ENCODE measurements at places on chromosomes 7 and 10.
A peak's percentile ranks its signal among the peaks of the same experiment; 100 is the strongest.

DNA sequence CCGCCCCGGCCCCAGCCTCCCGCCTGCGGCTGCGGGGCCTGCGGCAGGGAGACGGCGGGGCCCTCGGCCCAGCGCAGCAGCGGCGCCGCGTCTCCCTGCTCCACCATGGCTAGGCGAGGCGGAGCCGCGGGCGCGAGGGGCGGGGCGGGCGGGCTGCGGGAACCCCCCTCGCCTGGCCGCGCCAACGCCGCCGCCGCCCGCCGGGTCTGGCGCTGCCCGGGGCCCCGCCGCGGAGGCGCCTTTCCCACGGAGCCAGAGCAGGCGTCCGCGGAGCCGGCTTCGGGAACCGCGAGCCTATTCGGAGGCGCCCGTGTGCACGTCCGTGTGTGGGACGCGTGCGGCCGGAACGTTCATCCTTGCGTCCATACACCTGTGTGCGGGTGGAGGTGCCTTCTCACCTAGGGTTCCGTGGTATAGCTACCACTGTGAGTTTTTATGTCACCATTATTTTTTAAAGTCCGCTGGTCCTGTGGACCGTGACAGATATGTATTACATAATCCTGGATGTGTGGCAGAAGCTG is at the start of gene DENND11:
Gene DENND11, minus strand, starts transcription at position 120 of the 521 bp plus-strand sequence. Its CDS starts 13 bp downstream, at position 107.
- peak; percentile 43 for DNase-seq

DNA sequence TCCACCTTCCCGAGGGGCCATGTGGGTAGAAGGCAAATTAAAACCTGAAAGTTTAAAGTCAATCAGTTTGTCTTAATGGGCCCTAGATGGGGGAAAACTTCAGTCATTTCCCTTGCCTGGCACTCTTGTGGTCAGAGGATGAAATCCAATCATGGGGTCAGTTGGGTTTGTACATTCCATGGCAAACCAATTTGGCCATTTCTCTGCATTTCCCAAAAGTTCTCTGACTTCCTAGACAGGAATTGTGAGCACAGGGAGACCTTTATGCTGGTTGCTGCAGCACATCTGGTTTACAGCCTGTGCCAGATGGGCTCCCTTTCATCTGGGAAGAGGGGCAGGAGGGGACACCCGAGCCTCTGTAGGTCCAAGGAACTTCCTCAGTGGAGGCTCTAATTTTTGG is 113.0 kb downstream of the CYP26A1 start:
- no peak for DNase-seq

- DNase-seq: no peak
These were observed 50.1 kb upstream of the LMTK2 start for GRCh38 chr7:98056580-98056979.

GRCh38 chr10:60390224-60390626 is 550 bp upstream of the ANK3 start:
- no peak for DNase-seq

- no peak for DNase-seq
These were observed 75.4 kb downstream of the ATXN7L1 start for GRCh38 chr7:105800849-105801534.

- no peak for DNase-seq
These were observed 161.9 kb downstream of the CELF2 start for GRCh38 chr10:11179516-11180105.

- DNase-seq: no peak
These were observed 44.1 kb upstream of the LBX1 start for GRCh38 chr10:101273330-101273729.

DNA sequence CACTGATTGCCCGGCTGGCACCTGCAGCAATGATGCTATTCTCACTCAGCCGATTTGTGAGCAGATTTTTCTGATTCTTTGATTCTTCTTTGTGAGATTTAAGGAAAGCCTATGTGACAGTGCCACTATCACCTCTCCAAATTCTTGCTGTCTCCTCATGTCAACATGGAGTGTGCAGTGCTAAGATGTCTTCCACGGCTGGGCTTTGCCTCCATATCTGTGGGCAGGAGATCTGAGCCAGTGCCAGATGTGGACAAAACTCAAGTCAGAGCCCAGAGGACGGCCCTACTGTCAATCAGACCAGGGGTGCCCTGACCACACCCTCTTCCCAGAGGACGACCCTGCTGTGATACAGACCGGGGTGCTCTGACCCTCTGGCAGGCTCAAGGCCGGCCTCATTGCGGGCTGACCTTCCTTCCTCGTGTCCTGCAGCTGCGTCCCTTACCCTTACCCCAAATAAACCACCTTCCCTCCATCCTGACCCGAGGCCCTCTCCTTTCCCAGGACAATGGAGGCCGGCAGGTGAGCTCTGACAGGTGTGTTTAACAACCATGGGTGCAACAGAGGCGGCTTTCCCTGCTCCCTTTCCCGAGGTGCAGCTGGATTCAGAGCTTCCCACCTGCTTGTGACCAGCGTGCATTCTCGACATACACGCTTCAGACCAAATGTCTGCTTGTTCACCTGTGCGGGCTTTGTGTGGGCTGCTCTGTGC is 221.4 kb downstream of the ADARB2 start:
- DNase-seq: no peak

DNA sequence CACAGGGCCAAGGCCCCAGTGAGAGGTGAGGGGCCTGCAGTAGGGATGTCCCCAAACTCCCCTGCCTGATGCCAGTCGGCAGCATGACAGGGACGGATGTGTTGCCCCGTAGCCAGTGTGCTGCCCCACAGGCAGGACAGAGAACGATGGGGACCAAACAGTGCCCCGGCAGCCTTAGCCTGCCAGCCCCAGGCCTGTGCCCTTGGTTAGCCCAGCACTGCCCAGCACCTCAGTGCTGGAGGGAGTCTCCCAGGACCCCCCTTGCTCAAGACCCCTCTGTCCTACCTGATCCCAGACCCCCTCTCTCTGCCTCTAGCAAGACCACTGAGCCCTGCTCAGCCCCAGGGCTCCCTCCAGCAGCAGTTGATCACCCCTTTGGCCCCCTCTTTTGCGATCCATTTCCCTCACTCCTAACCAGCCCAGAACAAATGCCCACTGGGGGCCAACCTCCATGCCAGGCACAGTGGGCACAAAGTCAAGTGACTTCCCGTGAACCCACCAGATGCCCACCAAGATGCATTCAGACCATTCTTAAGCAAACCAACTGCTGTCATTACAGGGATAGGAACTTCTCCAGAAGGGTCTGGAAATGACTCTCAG is 34.0 kb downstream of the OAT start:
- DNase-seq: no peak

DNA sequence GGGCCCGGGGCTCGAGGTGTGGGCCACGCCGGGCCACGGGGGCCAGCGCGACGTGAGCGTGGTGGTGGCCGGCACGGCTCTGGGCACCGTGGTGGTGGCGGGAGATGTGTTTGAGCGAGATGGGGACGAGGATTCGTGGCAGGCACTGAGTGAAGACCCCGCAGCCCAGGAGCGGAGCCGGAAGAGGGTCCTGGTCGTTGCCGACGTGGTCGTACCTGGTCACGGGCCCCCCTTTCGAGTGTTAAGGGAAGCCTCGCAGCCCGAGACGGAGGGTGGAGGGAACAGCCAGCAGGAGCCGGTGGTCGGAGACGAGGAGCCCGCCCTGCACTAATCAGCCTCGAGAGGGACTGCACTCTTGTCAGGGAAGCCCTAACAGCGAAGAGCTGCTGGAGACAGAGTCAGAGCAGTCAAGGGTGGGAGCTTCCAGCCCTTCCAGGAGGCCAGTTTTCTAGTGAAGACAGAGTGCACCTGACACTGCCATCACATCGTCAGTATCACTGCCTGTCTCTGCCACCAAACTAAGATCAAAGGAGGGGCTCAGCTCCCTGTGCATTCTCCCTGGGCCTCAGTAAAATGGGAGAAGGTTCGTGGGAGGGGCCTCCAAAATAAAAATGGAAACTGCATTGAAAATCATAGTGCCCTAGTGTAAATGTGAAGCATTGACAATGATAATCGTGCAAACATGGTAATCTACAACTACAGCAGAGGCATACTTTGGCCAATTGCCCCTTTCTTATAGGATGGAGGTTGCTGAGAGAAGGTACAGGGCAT is 1.3 kb downstream of the MBLAC1 start:
- no peak for DNase-seq

DNA sequence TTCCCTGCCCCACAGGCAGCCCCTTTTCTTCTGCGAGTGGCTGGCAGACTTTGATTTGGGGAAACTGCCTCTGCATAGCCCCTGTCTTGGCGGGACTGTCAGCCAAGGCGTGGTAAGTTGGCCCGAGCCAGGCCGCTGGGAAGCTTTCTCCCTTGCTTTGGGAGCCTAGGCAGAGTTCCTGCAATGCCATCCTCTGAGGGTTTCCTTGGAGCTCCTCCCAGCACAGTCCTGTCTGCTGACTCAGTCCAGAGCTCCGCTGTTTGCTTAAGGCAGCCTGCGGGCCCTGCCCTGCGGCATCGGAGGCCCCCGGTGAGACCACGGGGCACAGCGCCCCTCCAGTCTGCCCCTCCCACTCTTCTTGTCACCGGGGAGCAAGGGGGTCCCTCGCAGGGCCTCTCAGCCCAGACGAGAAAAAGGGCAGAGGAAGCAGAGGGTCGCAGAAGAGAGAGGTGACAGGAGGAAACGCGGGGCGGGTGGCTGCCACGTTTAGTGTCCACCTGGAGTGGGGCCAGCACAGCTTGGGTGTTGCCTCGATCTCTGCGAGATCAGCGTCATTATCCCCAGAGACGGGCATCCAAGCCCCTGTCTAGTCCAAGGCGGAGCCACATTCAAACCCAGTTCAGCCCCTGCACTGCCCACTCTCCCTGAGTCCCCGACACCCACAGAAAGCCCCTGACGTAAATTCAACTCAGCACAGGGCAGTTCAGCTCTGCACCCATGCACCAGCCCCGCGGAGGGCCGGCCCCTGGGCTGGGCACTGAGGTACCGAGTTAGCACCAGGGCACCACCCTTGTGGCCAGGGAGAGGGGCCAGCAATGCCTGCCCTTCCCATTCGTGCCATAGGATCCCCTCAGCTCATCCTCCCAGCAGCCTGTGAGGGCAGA is 59.0 kb upstream of the CHST15 start:
- DNase-seq: no peak

- DNase-seq: no peak
These were observed 131.4 kb upstream of the MDFIC start for GRCh38 chr7:114790521-114790920.

GRCh38 chr7:2719007-2719406 is 31.0 kb downstream of the AMZ1 start:
- peak; percentile 58 for DNase-seq

DNA sequence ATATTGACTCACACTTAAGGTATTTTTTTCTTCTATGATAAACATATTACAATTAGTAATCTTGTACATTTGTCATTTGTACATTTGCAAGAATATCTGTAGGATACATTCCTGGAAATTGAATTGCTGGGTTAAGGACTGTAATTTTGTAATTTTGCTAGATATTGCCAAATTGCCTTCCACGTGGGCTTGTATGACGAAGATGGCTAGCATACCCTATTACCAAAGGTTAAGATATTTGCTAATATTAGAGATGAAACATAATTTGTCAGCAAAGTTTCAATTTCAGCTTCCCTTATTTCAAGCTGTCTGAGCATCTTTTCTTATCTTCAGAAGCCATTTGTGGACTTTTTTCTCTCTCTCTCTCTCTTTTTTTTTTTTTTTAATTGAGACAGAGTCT is 1.0 kb upstream of the LYZL2 start:
- no peak for DNase-seq

GRCh38 chr7:39855325-39855674 is 94.8 kb upstream of the CDK13 start:
- DNase-seq: no peak

GRCh38 chr7:117716707-117717299 is 156.4 kb downstream of the CTTNBP2 start:
- no peak for DNase-seq

DNA sequence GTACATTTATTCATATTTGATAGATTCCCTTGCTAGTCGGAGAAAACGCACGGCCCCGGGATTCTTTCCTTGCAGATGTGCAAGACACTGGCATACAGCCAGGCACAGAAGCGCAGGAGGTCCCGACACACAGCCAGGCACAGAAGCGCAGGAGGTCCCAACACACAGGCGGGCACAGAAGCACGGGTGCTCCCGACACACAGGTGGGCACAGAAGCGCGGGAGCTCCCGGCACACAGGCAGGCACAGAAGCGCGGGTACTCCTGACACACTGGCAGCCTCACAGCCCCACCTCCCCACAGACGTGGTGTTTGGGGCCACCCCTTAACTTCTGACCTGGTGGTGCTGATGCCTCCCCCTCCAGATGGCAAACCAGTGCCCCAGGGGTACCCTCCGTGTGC is 237.3 kb downstream of the ZMYND11 start:
- no peak for DNase-seq

GRCh38 chr7:150620617-150621371 is 11.4 kb downstream of the GIMAP6 start:
- DNase-seq: no peak

GRCh38 chr10:37495415-37495814 is 362.0 kb downstream of the ZNF248 start:
- DNase-seq: no peak

DNA sequence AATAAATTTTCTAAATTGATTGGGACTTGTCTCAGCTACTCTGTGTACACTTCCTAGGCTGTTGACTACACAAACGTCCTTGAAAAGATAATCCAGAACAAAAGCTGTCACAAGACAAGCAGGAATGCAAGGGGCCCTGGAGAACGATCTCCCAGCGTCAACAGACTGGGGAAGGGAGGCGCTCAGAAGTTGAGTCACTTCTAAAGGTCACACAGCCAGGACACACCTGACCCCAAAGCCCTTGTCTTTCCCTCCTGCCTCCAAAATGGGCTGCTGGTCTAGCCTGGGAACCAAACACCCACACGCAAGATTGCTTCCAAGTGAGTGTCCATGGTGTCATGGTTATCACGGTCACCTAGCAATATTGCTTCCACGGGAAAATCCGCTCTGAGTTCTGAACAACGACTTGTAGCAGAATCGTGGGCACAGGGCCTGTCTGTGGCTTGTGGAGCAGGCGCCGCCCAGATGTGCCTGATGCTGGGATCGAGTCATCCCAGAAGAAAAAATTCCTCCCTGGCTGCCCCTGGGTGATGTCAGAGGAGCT is 49.8 kb downstream of the SPOCK2 start:
- DNase-seq: no peak

DNA sequence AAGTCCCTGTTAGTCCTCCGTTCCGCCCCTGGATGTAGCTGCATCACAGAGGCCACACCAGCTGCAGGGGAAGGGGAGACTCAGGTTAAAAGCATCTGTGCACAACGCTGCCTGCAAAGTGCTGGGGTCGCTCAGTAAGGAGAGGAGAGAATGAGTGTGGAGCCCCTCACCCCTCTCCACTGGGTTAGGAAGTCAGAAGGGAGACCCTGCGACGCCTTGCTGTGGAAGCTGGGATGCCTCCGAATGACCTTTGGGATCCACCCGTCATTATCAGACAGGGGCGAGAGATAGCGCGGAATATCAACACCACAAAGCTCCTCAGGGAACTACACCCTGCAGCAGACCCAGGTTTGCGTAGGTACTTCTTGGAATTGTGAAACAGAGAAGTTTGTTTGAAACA is 167.7 kb upstream of the SHH start:
- no peak for DNase-seq

GRCh38 chr10:49841615-49842332 is 79.7 kb upstream of the OGDHL start:
- DNase-seq: no peak
